Stimulated activated CD4-positive, alpha-beta T cell treated with anti-CD3 and anti-CD28 coated beads, Interleukin-15, amount 100 ng/mL, for 1 hour (primary cell): ENCODE measurements at places on chromosomes 11 and 22.

- DNase-seq: no peak
These were observed 343.6 kb upstream of the MTNR1B start for GRCh38 chr11:92625894-92626293.

DNA sequence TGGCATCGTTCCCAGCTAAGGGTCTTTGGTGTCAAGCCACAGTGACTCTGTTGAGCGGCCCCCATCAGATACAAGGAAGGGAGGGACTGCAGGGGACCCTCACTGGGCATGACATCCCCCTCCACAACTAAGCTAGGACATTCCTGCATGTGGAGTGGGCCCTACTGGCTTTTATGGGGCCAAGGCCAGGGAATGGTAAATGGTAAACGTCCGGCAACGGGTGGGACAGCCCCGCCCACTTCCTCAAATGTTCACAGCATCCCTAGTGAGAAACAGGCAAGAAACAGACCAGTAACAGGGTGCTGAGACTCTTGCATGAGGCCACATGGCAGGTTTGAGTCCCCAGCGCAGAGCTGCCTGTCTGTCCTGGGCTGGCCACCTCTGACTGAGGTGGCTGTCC is 4.4 kb downstream of the TMPRSS6 start:
- DNase-seq: no peak

DNA sequence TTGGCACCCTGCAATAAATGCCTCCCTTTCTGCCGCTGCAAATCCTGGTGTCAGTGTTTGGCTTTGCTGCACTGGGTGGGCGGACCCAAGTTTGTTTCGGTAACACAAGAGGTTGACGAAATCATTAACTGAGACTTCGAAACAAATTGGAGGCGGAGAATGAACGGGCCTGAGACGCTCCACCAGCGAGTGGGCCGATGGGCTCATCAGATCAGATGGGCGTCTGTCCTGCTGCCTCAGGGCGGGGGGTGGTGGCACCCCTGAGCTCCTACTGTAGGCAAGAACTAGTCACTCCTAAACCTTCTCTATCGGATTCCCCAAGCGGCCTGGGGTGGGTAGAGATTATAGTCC is 918 bp upstream of the CAPN5 start:
- DNase-seq: no peak

DNA sequence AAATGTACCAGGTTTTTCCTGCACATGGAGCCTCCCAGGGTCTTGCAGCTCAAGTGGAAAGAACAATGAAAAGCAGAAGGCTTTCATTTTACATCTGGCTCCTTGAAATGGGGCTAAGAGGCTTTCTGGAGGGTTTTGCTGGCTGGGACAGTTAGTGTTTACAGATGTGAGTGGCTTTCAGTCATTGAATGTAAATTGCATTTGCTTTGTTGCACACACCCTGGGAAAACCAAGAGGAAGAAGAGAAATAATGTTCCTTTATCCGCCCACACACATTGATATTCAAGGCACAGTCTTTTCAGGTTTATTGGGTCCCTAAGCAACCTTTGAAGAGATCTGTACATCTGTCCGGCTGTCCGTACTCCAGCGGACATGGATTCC is 144.5 kb downstream of the SPON1 start:
- no peak for DNase-seq

- no peak for DNase-seq
These were observed 48.7 kb upstream of the FDX1 start for GRCh38 chr11:110380836-110381622.

- no peak for DNase-seq
These were observed 429.5 kb downstream of the TBC1D22A start for GRCh38 chr22:47191671-47192650.
